ENCODE measurements at places on chromosomes 2 and 18.

GRCh38 chr2:29718076-29718686 lies 203.2 kb downstream of the ALK start:
- no peak for DNase-seq

DNA sequence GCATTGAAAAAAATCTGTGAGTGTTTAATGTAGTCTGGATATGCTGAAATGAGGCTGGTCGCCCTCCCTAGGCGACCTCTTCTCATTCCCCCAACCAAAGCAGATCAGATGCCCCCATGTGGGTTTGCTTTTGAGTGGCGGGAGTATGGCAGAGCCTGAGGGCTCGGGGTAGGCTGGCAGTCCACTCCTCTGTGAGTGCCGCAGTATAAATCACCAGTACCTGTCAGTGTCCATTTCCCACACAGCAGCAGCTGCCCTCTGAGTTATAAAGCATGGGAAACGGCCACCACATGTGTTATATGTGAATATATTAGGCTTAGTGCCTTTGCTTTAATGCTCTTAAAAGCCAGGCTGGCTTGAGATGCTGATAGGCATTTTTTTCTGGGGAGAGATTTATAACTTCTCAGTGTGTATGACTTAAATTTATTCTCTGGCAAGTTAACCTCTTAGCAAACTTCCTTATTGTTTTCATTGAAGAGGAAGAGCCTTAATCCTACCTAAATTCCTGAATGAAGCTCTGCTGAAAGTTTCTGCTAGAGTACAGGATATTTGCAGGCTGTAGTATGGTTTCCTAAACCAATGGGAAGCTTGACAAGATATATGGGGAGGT lies 3.8 kb downstream of the DCC start:
- DNase-seq = no peak

GRCh38 chr2:21011876-21012556 lies 31.9 kb downstream of the APOB start:
- DNase-seq = no peak

GRCh38 chr2:162433491-162433890 lies 89.6 kb downstream of the GCA start:
- no peak for DNase-seq

GRCh38 chr2:178059681-178060080 lies 12.9 kb downstream of the PDE11A start:
- DNase-seq = no peak

DNA sequence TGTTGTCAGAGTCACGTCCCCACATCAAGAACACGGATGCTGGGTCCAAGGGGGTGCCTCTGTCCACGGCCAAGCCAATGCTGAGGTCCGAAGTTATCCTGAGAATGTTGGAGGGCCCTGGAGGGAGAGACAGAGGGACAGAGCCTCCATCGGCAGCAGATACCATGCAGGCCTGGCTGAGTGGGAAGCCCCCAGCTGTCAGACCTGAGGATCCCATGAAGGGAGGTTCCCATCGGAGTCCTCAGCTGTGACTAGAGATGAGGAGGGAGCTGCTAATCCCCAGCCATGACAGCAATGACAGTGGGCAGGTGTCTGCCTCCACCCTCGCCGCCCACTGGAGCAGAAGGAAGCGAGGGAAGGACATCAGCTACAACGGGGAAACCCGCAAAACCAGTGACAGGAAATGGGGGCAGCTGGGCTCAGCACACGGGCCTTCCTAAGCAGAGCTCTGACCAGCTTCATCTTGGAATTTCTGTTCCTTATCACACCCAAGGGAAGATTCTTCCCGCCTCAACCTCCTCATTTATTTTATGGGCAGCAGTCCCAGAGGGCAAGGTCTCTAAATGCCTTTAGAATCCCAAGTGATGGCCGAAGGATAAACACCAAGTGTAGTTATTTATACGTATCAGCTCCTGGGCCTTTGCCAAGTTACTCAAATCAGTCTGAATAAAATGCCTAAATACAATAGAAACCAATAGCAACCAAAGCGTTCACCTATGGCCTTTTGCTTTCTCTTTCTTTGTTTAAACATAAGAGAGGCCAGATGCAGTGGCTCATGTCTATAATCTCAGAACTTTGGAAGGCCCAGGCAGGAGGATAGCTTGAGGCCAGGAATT lies 32.2 kb downstream of the FAM178B start:
- no peak for DNase-seq
